ENCODE measurements at places on chromosomes 2 and 18.

- DNase-seq = no peak
Measured at GRCh38 chr2:64943387-64944150, 45.6 kb upstream of the SLC1A4 start.

GRCh38 chr2:31324016-31324633, 90.2 kb downstream of the EHD3 start:
- no peak for DNase-seq

DNA sequence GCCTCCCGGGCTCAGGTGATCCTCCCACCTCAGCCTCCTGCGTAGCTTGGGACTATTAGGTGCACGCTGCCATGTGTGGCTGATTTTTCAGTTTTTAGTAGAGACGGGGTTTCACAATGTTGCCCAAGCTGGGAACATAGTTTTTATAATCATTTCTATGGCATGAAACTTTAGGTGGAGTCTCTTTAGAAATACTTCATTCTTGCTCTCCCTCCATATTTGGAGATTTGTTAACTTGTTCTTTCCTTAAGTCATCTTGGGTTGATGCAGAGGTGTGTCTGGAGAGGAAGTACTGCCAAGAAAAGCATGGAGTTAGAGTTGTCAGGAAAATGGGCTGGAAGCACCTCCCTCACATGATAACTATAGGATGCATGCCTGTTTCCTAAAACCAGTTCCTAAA, 17.4 kb downstream of the ZNF532 start:
- DNase-seq = peak; percentile 61

DNA sequence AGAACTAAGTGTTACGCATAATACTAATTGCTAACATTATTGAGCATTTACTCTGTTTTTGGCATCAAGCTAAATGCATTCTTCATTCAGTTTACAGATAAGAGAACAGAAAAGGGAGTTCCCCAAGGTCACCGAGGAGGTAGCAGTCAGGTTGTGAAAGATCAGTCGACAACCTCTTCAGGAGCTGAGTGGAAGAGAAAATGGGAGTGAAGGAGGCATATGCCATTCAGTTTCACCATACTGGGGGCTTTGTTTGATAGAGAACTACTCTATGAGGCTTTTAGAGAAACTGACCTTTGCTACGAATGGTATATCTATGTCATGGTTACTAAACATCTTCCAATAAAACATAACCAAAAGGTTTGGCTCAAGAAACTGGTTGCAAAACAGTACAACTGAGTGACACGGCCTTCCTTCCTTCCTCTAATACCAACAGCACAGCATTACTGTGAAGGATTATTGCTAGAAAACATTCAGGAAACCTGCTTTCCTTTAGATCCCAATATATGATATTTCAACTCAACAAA, 112.1 kb downstream of the RBMS1 start:
- DNase-seq = no peak

- DNase-seq = no peak
Measured at GRCh38 chr18:23415515-23415914, 37.6 kb upstream of the RIOK3 start.

- DNase-seq = no peak
Measured at GRCh38 chr2:84487298-84487996, 28.4 kb upstream of the SUCLG1 start.

- DNase-seq = no peak
Measured at GRCh38 chr2:144215701-144216675, 303.9 kb downstream of the ZEB2 start.

All from AG04449 (cell line).